ENCODE measurements at places on chromosomes 6 and 20.

DNA sequence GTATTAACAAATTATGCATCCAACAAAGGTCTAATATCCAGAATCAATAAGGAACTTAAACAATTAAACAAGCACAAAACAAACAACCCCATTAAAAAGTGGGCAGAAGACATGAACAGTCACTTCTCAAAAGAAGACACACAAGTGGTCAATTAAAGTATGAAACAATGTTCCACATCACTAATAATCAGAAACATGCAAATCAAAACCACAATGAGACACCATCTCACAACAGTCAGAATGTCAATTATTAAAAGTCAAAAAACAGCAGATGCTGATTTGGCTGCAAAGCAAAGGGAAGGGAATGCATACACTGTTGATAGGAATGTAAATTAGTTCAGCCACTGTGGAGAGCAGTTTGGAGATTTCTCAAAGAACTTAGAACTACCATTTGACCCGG, 129.3 kb downstream of the PFDN4 start:
- H3K36me3 ChIP-seq = no peaks in the 10 kb centered on the region
- H3K27me3 ChIP-seq = no peaks in the 10 kb centered on the region
- no peaks in the 10 kb centered on the region for H3K4me1 ChIP-seq
- DNase-seq = no peak
- H3K27ac ChIP-seq = no peak overlapping the region

- no peaks in the 10 kb centered on the region for H3K27me3 ChIP-seq
- DNase-seq = no peak
- H3K27ac ChIP-seq = no peak overlapping the region
- no peak overlapping the region for H3K4me3 ChIP-seq
These were observed 49.7 kb downstream of the COL11A2 start for GRCh38 chr6:33142501-33143070.

DNA sequence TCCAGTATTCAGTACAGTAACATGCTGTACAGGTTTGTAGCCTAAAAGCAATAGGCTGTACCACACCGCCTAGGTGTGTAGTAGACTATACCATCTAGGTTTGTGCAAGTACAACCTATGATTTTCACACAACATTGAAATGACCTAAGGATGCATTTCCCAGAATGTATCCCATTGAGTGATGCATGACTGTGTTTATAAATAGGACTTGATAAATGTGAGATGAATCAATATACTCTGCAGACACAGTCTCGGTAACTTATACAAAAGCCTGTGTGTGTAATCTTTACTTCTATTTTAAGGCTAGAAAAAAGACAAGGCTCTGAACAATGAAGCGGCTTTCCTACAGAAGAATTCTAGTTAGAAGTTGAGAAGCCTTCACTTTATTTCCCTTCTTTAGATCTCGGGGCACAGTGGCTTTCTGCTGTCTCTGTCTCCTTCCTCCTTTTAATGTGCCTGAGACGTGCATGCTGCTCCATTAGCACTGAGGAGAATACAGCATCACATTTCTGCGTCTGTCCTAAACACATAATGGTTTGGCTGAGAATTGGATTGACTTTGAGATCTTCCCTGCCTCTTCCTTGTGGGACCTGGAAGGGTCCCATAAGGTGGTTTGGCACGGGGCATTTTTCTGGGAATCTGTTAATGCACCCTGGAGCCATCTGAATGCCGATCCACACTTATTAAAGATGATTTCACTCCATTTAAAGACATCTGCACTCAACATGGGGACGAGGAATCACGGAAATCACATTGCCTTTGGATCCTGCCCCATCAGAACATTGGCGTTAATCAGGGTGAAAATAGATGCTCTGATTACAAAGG, 112.5 kb downstream of the SCML4 start:
- no peak overlapping the region for H3K4me3 ChIP-seq
- no peak overlapping the region for H3K27ac ChIP-seq
- H3K36me3 ChIP-seq = no peaks in the 10 kb centered on the region
- H3K4me1 ChIP-seq = no peaks in the 10 kb centered on the region

DNA sequence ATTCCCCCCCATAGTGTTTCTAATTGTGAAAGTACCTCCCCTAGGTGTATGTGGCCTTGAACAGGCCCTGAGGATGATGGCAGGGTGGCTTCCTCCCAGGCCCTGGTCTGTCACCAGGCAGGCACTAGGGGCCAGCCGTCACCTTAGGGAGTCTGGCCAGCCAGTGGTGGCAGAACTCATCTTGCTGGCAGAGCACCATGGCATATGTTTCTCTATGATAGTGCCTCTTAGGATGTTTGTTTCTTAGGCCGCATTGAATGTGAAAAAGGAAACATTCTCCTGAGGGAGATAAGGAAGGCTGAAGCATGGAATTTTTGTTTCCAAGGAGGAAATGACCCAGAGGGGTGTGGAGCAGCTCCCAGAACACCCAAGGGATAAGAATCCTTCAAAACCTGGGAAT, 45.2 kb upstream of the KLHL31 start:
- DNase-seq = no peak
- no peaks in the 10 kb centered on the region for H3K27me3 ChIP-seq
- H3K27ac ChIP-seq = no peak overlapping the region
- H3K4me1 ChIP-seq = no peaks in the 10 kb centered on the region
- H3K36me3 ChIP-seq = no peaks in the 10 kb centered on the region

DNA sequence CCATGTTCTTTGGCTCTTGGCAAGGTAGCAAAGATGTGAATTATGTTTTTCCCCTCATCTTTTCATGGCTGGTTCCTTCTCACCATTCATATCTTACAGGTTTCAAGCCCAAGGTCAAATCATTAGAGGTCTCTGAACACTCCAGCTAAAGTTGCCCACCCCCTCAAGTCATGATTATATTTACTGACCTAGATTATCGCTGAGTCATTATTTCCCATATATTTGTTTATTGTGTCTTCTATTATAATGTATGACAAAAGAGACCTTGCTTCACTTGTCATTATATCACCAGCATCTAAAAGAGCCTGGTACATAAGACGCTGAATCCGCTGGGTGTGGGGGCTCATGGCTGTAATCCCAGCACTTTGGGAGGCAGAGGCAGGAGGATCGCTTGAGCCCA, 12.4 kb downstream of the DSN1 start:
- no peak overlapping the region for H3K27ac ChIP-seq
- no peaks in the 10 kb centered on the region for H3K4me1 ChIP-seq
- H3K36me3 ChIP-seq = no peaks in the 10 kb centered on the region
- no peak overlapping the region for H3K4me3 ChIP-seq
- H3K27me3 ChIP-seq = no peaks in the 10 kb centered on the region
- no peak for DNase-seq

DNA sequence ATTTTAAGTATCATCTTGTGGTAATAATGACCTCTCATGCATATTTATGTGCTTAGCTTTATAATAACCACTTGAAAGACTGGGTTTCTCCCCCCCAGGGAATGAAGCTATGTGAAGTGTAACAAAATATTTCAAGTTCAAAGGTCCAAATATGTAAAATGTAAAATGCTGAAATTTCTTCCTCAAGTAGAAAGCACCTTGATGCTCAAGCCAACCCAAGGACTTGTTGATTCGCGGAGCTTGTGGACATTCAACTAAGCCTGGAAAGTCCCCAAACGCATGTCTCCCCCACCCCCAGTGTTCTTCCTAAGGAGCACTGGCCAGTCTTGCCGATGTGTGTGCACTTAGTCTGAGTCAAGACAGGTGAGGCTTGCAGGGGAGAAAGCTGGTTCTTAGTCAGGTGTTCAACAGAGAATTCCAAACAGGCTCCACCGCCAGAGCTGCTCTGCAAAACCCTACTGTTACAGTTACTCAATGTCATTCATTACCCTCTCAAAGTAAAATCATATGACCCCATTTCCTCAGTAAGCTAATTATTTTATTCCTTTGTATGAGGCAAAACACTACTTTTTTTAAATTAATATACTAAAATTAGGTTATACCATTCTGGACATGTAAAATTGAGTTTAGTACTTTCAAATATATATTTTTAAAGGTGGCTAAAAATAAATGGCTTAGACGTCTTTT, 46.9 kb upstream of the QKI start:
- no peak overlapping the region for H3K4me3 ChIP-seq
- no peaks in the 10 kb centered on the region for H3K4me1 ChIP-seq

- H3K27ac ChIP-seq = no peak overlapping the region
- DNase-seq = no peak
- H3K4me1 ChIP-seq = no peaks in the 10 kb centered on the region
- H3K36me3 ChIP-seq = peaks cover 3% of the 10 kb centered on the region
These were observed 16.1 kb downstream of the FBXL4 start for GRCh38 chr6:98931696-98932095.

GRCh38 chr20:3011752-3012151, 31.7 kb upstream of the GNRH2 start:
- DNase-seq = no peak
- no peaks in the 10 kb centered on the region for H3K27me3 ChIP-seq
- H3K4me1 ChIP-seq = no peaks in the 10 kb centered on the region
- no peaks in the 10 kb centered on the region for H3K36me3 ChIP-seq
- H3K27ac ChIP-seq = no peak overlapping the region

GRCh38 chr6:151241853-151242252, 2.1 kb downstream of the AKAP12 start:
- no peaks in the 10 kb centered on the region for H3K4me1 ChIP-seq
- H3K27me3 ChIP-seq = peaks cover 4% of the 10 kb centered on the region
- DNase-seq = no peak

GRCh38 chr6:132872923-132873322, 58.6 kb downstream of the RPS12 start:
- H3K27me3 ChIP-seq = no peaks in the 10 kb centered on the region
- no peak overlapping the region for H3K4me3 ChIP-seq
- DNase-seq = no peak
- H3K4me1 ChIP-seq = no peaks in the 10 kb centered on the region
- H3K36me3 ChIP-seq = no peaks in the 10 kb centered on the region
- H3K27ac ChIP-seq = no peak overlapping the region

DNA sequence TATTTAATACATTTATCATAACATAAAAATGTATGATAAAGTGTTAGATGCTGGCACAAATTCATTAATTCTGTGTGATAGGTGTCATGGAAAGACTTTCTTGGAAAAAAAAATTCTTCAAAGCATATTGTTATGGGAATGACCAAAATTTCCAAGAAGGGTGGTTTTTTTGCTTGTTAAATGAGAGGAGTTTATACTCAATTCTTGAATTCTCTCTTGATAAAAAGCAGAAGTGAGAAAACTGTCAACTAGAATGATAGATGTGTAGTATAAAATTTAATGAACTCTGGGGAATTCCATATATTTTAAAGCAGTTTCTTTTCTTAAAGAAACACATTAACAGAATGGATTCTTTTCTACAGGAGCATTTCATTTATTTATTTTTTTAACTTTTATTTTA, 62.0 kb upstream of the SNAP91 start:
- no peak overlapping the region for H3K27ac ChIP-seq
- H3K4me1 ChIP-seq = no peaks in the 10 kb centered on the region
- no peak for DNase-seq
- H3K36me3 ChIP-seq = no peaks in the 10 kb centered on the region
- H3K27me3 ChIP-seq = no peaks in the 10 kb centered on the region
- no peak overlapping the region for H3K4me3 ChIP-seq

GRCh38 chr6:148573922-148574321, 172.9 kb upstream of the UST start:
- no peaks in the 10 kb centered on the region for H3K4me1 ChIP-seq
- no peak overlapping the region for H3K4me3 ChIP-seq
- no peaks in the 10 kb centered on the region for H3K36me3 ChIP-seq

DNA sequence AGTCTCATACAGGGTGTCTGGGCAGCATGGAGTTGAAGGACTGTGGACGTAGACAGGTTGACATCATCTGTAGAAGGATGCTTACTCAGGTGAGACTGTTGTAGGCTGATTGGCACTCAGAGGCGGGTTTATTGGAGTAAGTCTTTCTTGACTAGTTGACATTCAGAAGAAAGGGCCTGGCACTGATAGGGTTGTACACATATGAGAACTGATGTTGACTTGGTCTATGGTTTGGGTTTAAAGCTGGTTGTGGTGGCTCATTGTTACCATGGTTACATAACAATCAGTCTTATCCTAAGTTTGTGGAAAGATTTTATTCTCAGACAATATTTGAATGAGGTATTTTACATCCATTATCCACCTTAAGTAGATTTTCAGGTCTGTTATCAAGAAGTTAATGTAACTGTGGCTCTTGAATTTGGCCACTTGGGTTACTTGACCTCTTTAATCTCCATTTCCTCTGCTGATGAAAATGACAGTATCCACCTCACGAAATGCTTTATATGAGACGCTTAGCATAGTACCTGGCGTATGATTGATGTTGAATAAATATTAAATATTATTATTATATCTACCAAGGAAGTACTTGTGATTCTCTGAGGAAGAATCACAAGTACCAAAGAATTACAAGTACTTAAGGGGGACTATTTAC, 109.3 kb downstream of the DNAH8 start:
- no peaks in the 10 kb centered on the region for H3K27me3 ChIP-seq
- no peak for DNase-seq
- H3K4me1 ChIP-seq = no peaks in the 10 kb centered on the region
- H3K27ac ChIP-seq = no peak overlapping the region
- no peaks in the 10 kb centered on the region for H3K36me3 ChIP-seq

DNA sequence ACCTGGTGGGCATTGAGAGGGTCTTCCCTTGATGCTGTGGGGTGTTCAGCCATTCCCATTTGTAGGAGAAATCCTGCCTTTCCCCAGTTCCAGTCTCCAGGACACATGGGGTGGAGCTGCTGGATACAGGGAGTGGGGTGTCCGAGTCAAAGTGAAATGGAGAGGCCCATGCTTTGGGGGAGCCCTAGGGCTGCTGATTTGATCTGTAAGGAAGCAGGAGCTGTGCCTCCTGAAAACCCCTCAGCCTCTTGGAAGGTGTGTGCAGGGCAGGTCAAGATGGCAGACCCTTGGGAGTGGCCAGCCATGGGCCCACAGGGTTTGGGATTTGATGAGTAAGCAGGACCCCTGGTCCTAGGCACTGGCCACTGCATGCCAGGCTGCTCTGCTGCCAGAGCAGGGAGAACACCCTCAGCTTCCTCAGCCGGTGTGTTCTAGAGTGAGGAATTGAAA, 82.0 kb downstream of the SERAC1 start:
- no peaks in the 10 kb centered on the region for H3K27me3 ChIP-seq
- H3K36me3 ChIP-seq = peaks cover 11% of the 10 kb centered on the region
- H3K4me1 ChIP-seq = no peaks in the 10 kb centered on the region

- DNase-seq = no peak
- no peak overlapping the region for H3K4me3 ChIP-seq
- no peaks in the 10 kb centered on the region for H3K27me3 ChIP-seq
These were observed 57.1 kb downstream of the POPDC3 start for GRCh38 chr6:105122717-105123116.

Measured in pancreas (tissue), 10 donors.